Left lobe of liver (tissue), 2 donors: ENCODE measurements at places on chromosomes 3 and 15. TPM values are rescaled to one million over a fixed set of nuclear protein-coding genes. Genes with fewer than 3 reads are reported as not detected.
A peak's percentile ranks its signal among the peaks of the same experiment; 100 is the strongest.

Gene CADM2
- total RNA-seq: 0.08 TPM

Gene CELF6
- total RNA-seq: 0.65 TPM

Gene CP
- 1,073 TPM for total RNA-seq

GRCh38 chr15:47887241-47887800, 170.0 kb downstream of the SEMA6D start:
- no peak for DNase-seq

GRCh38 chr3:46632792-46633191, 20.5 kb downstream of the FAM240A start:
- peak; percentile 88 for DNase-seq

DNA sequence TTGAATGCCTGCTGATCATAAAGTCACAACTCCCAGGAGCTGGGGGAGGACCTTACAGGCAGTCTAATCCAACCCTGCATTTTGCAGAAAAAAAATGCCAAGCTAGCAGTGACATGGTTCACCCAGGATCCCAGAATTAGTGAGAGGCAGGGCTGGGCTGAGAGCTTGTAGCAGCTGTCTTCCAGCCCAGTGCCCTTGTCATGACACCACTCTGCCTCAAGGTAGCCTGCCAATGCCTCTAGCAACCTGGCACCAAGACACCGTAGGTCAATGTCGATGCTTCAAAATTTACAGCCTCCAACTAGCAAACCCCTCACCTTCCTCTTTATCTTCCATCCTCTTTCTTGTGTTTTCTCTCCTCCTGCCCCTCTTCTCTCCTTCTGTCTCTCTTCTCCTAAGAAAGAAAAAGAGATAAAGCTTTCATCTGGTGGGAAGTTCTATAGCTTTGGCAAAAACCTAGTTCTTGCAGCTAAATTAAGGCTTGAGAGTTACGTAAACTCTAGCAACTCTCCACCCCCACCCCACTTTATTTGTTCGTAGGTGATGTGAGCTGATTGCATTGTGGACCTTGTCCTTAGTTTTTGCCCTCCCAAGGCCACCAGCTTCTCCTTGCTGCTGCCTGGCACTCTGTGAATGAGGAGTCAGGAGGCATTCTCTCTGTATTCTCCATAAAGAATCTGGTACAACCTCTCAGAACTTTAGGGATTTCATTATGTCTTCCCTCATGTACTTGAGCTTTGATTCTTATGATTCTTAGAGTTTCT, 18.3 kb upstream of the BFSP2 start:
- no peak for DNase-seq

Gene DLEC1
- 0.05 TPM for total RNA-seq

- DNase-seq: no peak
These were observed 230.9 kb upstream of the FEZF2 start for GRCh38 chr3:62604298-62604697.

- DNase-seq: no peak
These were observed 209.5 kb downstream of the PLOD2 start for GRCh38 chr3:145951441-145951840.

DNA sequence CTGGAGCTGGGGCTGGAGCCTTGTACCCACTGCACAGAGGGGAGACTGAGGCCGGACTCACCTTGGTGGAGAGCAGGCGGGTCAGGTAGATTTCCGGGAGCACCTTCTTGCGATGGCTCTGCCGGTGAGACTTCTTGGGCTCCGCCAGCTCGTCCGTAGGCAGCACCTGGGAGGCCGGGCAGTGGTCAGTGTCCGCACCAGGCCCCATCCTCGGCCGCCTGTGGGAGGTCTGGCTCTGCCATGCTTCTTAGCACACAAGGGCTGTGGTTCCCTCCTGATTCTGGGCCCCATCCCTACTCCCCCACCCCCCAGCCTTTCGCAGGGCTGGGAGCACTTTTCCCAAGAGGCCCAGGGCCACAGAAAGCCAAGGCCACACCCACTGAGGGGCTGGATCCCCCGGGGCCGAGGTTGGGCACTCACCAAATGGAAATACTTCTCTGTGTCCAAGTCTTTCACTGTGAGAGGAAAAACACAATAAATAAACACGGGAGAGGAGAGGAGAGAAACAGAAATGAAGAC, 17.4 kb downstream of the H1-8 start:
- no peak for DNase-seq

Gene CYP11A1
- 3.0 TPM for total RNA-seq

Gene NR1I2
- total RNA-seq: 206 TPM

- no peak for DNase-seq
These were observed 46.2 kb upstream of the CTDSPL2 start for GRCh38 chr15:44381236-44381635.

Gene BUB1B
- 0.68 TPM for total RNA-seq

Gene ADPRH
- 4.1 TPM for total RNA-seq

DNA sequence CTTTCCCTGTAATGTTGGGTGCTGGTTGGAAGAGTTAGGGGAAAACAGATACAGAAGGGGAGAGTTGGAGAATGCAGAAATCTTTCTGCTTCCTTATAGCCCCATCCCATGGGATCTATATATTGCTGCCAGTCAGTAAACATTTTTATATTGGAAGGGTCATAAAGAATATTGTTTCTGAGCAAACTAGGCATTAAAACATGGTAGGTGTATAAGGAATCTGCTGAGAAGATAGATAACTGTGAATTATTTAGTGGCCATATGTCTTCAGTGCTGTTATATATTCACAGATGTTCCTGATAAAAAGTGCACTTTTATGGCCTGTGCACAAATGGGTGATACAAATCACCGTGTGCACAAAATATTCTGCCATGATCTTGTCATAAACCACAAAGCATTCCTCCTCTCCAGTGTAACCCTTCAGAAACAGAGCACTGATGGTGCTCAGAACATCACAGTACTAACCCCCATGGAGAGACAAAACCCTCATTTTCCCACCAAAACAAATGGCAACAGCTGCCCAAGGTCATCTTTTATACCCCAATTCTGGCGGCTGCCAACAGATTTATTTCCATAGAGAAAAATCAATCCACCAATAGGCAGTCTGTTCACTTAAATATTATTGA, 269.3 kb downstream of the SLC9A9 start:
- DNase-seq: no peak

DNA sequence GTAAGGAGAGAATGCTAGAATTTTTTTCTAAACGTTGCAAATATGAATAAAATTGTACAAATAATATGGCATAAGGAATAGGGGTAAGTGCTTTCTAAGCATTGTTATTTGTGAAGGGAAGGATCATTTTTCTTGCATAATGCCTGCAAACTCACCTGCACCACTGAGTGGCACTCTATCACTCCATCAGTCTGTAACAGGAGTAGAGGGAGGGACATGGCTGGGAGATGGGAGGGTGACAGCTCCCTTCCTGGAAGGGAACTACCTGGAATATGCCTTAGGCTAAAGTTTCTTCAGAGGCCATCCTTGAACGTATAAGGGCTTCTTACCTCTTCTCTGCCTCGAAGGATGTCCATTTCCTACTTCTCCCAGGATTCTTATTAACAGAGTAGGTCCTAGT, 3.0 kb downstream of the NAALADL2 start:
- DNase-seq: peak; percentile 49

DNA sequence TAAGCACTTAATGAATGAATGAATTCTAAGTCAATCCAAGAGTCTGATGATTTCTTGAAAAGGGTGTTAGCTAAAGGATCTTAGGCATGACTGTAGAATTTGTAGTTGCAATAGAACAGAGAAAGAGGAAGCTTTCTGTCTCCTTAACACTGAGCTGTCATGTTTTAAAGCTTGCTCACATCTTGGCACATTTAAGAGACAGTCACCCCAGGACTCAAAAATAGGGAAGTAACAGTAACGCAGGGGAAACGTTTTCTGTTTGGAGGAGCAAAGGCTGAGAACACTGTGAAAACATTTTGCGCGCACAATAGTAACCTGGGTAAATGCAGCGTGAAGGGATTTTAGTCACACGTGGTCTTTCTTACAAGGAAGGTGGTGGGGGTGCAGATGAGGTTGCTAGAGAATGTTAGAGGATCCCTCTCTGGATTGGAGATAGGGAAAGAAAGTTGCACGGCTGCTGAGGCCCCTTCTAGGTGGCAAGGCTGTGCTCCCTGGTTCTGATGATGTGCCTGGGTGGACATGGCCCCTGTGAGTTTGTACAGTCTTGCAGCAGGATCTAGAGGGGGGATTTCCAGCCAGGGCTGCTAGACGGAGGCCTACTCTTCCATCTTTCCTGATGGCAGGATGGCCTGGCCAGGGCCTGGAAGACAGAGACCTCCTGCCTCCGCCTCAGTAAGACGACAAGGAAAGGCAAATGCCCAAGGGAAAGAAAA, 12.0 kb downstream of the STARD5 start:
- DNase-seq: peak; percentile 38

- no peak for DNase-seq
These were observed 69.6 kb downstream of the IGF1R start for GRCh38 chr15:98717942-98718341.

Gene CHRM5
- total RNA-seq: not detected

DNA sequence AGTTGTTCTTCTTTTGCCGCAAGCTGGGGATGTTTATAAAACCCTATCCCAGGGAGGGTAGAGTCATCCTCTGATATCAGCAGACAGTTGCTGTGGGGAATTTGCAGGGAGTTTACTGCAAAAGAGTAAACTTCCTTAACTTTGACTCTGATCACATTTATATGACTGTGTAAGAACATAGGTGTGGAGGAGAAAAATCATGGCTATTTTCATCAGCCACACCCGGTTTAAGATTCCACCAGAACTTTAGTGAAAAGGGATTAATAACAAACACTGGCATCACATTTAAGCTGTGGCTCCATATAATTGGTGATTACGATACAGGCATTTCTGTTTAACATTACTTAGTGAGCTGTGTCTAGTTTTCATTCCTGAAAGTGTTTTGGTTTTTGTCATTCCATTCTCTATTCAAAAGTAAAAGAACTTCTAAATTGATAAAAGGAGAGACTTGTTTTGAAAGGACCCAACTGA, 143.1 kb downstream of the MYLK start:
- no peak for DNase-seq

DNA sequence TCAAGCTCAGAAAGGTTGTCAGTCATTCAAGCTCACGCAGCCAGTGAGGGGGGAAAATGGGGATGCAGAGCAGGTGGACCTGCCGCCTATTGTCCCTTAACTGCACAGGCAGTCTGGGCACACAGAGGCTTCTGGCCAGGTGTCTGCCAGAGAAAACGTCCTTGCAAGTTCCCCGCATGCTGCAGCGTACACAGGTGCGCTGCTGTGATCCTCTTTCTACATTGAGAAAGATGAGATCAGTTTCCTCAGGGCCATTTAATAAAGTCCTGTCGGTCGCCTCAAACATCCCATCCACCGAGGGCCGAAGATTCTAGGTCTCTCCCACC, 445 bp upstream of the TSEN2 start:
- DNase-seq: no peak

Gene OR5K2
- not detected for total RNA-seq

DNA sequence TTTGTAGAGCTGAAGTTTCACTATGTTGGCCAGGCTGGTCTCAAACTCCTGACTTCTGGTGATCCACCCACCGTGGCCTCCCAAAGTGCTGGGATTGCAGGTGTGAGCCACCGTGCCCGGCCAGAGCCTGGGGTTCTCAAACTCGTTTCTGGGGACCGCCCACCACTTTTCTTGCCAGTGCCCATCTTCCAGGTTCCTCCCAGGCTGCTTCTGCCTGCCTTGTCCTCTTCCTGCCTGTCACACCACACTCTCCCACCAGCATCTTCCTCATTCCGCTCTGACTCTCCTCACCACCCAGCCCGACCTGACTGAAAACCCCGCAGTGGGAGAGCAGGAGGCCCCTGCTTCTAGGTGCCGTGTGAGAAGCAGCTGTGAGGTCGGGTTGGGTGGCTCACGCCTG, 3.1 kb upstream of the DYNLT2B start:
- no peak for DNase-seq

GRCh38 chr15:34084086-34084485, 17.6 kb downstream of the EMC7 start:
- peak; percentile 71 for DNase-seq

DNA sequence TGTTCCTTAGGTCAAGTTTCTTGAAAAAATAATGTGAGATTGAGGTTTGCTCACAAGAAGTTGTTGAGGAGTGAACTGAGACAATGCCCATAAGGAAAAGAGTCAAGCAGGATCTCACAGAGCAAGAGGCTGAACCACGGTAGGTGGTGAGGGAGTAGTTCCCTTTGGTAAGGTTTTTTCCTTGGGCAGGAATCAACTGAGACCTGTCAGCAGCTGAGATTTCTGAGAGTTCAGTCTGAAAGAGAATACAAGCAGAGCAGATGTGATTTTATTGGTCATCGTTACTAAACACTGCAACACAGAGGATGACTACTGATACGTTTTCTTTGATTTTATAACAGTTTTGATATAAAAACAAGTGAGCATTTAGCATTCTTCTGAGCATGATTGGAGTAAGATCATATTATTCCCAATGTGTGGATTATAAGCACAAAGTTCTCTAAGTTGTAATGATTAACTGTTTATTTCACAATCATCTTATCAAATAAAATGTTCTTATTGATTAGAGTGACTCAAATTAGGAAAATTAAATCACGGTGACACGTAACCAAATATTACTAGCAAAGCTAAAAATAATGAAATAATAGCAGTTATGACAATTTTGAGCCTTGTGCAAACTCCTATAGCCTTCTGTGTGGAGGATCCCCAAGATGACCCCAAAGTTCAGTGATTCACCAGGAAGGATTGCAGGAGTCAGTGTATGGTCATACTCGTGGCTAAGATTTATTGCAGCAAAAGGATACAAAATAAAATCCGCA, 346.2 kb upstream of the ZNF717 start:
- DNase-seq: no peak

Gene ZBTB11
- total RNA-seq: 6.0 TPM

Gene LIPC
- 202 TPM for total RNA-seq

Gene PIERCE2
- 0.60 TPM for total RNA-seq

DNA sequence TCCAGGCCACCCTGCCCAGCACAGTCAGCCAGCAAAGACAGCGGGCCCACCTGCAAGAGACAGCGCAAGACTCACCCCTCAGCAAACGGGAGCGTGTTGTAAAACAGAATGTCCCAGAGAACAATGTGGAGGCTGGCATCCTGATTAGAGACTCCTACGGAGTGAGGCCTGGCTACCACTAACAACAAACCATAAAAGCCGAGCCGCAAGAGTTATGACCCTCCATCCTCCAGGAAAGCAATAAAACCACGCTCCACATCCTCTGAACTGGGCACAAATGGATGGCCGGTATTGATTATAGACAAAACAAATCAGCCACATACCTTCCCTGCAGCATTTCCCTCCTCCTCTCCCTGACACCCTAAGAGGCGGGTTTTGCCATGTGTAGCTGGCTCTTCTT, 75.8 kb upstream of the LIPC start:
- no peak for DNase-seq

DNA sequence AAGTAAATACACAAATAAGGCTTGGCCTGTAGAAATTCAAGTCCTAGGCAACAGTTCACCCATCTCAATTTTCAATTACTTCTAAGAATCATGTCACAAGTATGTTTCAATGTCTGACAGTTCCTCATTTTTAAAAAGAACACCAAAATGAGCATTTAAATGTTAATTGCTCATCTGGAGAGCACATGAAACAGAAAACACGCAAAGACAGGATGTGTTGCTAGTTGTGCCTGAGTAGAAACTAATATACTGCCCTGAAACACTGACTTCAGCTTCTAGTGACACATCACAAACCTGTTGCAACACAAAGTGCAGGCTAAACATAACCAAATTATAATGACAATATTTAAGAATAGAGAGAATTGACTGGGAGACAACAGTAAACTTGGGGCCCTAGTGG, 167.3 kb upstream of the THBS1 start:
- no peak for DNase-seq

Gene CRYGS
- total RNA-seq: 2.6 TPM

GRCh38 chr3:157130467-157131251, 29.3 kb downstream of the CCNL1 start:
- DNase-seq: no peak

Gene NRG4
- 3.2 TPM for total RNA-seq

GRCh38 chr3:88180398-88180999, 30.7 kb downstream of the C3orf38 start:
- DNase-seq: no peak
